ENCODE measurements at places on chromosomes 5 and 9.
A peak's percentile ranks its signal among the peaks of the same experiment; 100 is the strongest.

DNA sequence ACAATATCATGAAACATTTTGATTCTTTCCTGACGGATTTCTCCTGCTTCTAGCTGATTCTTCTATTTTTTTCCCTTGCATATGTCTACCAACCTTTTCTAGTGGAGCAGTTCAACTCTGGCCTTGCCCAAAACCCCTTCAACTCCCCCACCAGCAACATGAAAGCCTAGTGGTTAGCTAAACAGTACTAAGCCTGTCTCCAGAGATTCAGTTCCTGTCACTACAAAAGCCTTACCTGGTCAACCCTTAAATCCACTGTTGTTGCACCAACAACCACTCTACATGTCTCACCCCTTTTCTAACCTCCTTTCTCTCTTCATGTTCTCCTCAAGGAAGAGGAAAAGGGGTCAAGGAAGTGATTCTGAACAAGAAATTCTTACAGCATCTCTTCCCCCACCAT lies 74.8 kb upstream of the PIK3R1 start:
- DNase-seq = no peak

DNA sequence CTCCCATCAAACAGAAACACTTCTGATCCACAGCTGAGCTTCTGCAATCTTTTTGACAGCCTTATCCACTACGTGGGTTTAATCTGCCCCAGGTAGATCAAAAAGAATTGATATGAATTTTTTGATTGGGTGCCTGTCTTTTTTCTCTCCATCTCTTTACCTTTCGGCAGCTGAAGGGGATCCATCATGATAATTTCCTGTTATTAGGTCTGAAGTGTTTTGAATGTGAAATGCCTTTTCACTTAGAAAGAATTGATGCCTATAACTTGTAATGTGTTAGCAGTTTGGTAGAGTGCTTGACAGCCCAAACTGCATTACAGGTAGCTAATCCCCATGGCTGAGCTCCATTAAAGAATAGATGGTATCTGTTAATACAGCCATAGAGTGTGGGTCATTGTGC lies 745.4 kb downstream of the TLR4 start:
- no peak for DNase-seq

DNA sequence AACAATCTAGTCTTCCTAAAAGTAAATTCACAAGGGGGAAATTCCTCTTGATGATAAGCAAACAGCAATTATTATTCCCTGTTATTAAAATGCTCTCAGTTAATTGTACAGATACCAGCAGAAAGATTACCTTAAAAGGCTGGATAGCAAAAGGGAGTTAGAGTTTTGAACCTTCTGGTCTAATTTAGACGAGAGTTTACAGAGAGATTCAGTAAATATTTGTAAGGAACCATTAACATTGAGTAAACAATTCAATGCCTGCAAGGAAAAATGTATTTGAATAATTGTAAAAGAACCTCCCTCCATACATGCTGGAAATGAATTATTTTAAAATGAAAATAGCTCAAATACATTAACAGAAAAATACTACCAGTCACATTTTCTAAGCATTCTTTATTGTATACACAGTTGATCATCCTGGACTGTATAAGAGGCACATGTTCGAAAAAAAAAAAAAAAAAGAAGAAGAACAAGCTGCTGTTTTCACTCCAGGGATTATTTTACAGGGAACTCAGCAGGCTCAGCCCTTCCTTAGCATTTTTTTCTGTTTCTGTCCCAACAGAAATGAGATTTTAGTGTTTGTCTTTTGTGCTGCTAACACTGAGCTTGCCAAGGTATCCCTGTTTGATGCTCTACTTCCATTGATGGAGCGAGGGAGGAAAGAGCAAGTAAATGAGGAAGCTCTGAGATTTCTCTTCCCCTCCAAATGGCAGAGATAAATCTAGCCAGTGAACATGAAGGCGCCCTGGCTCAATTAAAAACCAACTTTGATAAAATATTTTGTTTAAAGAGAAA lies 141.1 kb downstream of the ENC1 start:
- DNase-seq = no peak

DNA sequence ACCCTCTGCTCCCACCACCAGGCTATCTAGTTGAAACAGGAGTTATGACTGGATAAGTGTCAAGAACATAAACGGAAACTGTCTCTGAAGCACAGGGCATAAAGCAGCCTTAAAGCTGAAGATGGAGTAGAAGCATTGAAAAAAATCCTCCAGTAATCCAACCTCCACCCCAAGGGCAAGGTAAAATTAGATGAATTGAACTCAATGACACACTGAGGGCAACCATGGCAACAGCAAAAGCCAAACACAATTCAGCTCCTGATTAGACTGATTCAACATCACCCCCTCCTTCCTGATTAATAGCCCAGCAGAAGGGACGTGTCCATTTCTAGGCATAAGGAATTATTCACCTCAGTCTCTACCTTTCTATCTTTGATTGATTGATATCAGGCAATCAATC lies 183.2 kb upstream of the MAP3K1 start:
- DNase-seq = no peak

DNA sequence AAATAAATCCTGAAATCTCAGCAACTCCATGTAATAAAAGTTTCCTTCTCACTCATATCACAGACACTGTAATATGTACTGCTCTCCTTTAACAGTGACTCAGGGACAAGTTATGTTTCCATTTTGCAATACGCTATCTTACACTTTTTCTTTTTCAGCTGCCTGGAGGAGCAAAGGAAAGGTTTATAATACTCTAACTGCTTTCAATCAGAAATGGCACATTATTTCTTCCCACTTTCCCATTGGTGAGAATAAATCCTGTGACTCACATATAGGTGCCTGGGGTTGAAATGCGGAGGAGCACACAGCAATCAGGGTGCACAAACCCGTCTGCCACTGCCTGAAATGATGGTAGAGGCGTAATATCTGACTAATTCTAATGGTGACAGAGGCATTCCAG lies 186.6 kb downstream of the HINT1 start:
- DNase-seq = peak; percentile 43

DNA sequence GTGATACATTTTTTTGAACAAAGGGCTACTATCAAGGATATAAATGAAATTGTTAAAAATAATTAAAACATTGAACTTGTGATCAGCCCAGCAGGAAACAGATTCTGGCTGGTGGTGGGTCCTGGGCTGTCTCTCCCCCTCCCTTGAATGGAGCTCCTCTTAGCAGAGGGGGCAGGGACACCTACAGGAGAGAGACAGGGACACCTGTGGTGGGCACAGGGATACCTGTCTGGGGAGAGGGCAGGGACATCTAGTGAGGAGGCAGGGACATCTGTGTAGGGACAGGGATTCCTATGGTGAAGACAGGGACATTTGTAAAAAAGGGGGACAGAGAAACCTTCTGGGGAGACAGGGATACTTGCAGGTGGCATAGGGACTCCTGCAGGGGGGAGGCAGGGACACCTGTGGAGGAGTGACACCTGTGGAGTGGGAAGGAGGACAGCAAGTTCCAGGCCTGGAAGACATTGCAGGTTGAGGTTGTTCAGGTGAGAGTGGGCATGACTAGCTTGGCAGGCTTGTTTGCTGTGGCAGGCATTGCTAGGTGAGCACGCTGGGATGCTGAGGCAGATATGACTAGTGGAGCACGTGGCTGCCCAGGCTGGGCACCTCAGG lies 264.2 kb downstream of the IRX2 start:
- DNase-seq = no peak

GRCh38 chr5:5270958-5271785 lies 131.0 kb downstream of the ADAMTS16 start:
- DNase-seq = peak; percentile 91

DNA sequence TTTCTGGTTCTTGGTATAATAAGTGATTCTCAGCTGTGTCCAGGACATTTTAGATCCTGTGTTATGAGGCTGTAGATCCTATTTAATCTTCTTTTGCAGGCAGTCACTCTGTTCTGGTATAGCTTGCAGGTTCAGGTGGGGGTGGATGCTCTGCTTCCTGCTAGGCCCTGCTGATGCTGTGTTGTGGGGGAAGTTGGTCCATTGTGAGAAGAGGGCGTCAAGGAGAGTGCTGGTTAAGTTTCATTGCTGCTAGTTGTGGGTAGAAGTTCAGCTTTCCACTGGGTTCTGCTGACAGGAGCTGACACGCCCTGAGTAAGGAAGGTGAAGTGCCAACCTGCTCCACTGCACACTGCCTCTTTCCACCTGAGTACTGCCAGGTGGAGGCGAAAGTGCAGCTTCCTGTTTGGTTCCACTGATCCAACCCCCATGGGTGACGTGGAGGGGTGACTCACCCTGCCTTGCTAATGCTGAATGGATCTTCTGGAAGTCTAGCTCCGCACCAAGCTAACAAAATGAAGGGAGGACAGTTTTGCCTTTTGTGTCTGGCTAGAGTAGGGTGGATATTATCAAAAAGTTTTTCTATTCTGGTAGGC lies 16.3 kb downstream of the NMRK1 start:
- DNase-seq = no peak

DNA sequence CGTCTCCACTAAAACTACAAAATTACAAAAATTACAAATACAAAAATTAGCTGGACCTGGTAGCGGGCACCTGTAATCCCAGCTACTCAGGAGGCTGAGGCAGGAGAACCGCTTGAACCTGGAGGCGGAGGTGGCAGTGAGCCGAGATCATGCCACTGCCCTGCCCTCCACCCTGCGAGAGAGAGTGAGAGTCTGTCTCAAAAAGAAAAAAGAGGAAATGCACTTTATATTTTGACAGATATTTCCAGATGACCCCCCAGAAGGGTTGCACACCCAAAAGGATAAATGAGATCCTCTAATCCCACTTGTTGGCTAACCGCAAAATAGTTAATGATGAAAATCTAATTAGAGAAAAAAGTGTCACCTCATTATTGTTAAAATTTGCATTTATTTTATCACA lies 2.2 kb downstream of the HSDL2 start:
- DNase-seq = no peak

DNA sequence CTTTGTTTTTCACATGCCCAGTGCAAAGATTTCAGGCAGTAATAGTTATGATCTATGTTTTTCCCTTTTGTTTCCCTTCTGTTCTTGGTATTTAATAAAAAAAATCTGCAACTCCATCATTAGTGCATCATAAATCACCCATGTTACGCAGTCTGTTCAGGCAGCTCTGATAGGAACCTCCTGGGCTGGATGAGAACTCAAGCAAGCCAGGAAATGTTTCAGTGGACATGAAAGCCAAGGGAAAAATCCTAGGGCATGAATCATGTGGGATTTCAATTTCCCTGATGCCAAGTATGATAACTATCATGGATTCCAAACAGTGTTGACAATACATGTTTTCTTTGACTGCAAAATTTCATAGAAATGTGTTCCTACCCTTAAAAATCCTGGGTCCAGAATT lies 119.7 kb upstream of the TARS1 start:
- peak; percentile 89 for DNase-seq

GRCh38 chr9:26782899-26783298 lies 109.7 kb downstream of the CAAP1 start:
- no peak for DNase-seq

DNA sequence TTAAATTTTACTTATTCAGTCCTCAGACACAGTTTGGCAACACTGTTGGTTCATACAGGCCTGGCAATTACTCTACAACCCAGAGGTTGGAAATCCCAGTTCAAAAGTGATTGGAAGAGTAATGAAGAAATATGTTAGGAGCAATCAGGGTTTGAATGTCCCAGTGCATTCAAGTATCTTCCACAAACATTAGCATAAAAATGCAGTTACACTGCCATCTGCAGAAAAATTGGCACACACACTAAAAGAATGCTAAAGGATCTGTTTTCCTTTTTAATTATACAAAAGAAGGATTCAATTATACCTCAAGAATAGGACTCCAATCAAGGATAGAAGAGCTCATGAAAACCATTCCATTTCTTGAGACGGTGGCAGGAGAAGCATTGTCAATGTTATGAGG lies 130.2 kb downstream of the DNAH5 start:
- DNase-seq = no peak

DNA sequence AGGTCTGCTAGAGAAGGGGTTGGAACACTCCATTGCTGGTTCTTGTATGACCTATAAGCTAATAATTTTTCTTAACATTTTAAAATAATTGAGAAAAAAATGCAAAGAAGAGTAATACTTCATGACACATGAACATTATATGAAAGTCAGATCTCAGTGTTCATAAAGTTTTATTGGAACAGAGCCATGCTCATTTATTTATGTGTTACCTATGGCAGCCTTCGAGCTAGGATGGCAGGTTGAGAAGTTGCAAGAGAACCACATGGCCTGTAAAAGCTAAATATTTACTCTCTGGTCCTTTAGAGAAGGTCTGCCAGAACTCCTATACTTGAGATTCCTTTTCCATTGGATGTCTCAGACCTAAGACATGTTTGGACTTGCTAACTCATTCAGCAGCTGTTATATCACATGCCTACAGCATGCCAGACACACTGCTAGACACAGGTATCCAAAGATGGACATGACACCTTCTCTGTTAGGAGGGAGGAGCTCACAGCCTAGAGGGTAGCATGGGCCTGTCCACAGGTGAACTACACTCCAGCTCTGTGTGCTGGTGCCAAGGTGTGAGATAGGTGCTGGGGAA lies 304.3 kb downstream of the ARHGAP26 start:
- no peak for DNase-seq

GRCh38 chr9:113246928-113247327 lies 25.6 kb downstream of the SLC31A1 start:
- no peak for DNase-seq

DNA sequence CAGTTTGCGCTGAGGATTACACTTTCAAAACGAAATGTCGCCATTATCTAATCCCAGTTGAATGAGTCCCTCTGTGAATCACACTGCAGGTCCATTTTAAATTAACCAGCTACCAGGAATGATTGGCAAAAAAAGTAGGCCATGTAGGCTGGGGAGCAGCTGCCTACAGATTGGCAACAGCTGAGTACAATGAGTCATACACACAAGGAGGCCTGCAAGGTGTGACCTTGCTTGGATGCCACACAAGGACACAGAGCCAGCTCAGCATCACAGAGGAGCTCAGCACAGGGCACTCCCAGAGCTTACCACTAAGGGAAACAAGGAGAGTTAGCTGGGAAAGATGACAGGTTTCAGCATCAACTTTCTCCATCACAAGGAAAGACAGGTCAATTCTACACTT lies 12.9 kb downstream of the HAVCR1 start:
- DNase-seq = no peak

GRCh38 chr9:30713243-30713642 lies 1671.2 kb upstream of the ACO1 start:
- DNase-seq = no peak

GRCh38 chr9:124008303-124008693 lies 3.3 kb upstream of the LHX2 start:
- peak; percentile 33 for DNase-seq

- DNase-seq = no peak
These were observed 163.7 kb downstream of the FGF10 start for GRCh38 chr5:44225231-44226160.

All from AG20443 (cell line).